SHP77 treated with DMSO at 0.1 percent for 48 hours (cell line): ENCODE measurements at places on chromosomes 7 and 10.

DNA sequence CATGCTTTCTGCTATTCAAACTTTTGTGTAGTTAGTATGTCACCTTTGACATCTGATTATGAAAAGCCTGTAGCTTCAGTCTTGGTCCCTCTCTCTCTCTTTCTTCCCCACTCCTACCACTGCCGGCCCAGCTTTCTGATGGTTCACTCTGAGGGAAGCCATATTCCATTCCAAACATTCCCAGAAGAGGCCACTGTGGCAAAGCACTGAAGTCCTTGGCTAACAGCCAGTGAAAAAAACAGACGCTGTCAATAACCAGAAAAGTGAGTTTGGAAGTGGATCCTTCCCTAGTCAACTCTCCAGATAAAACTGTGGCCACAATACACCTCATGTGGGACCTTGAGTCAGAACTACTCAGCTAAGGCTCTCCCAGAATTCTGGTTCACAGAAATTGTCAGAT, 950.7 kb upstream of the PHF14 start:
- no peak for DNase-seq

DNA sequence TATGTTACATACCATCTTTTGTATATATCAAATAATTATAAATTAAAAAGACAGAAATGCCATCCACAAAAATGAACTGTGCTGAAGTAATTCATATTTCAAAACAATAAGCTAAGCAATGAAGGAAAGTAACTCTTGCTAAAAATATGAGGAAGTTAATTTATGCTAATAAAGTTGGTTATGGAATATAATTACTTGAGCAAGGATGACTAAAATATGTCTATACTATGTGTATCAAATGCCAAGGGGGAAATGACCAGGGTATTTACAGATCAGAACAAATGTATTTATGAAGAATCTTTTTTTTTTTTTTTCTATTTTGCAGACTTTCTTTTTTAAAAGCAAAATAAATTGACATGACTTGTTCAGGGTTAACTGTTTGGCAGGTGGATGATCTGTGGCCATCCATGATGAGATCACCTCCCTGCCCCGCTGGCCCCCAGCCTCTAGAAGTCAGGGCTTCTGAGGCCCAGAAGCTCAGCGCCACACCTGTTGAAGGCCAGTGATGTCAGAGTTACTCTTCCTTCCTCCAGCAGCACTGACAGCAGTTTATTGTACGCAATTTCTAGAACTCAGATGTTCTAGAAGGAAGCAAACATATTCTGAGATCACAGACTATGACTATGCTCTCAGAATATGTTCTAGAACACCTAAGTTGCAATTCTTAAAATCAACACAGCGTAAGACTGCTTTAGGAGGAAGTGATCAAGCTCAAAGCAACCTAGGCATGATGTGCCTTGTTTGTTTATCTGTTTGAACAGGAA, 196.1 kb upstream of the KLF14 start:
- peak; percentile 13 for DNase-seq

GRCh38 chr10:83801983-83802382, 337.3 kb upstream of the GHITM start:
- DNase-seq = no peak

GRCh38 chr7:157405501-157405900, 68.7 kb downstream of the DNAJB6 start:
- DNase-seq = no peak

- no peak for DNase-seq
Measured at GRCh38 chr10:86670290-86670811, 2.0 kb downstream of the LDB3 start.

- no peak for DNase-seq
Measured at GRCh38 chr7:4665661-4666060, 16.4 kb upstream of the FOXK1 start.

GRCh38 chr10:125012851-125013528, 71.1 kb downstream of the ZRANB1 start:
- no peak for DNase-seq

- DNase-seq = no peak
Measured at GRCh38 chr7:129271500-129272355, 46.9 kb downstream of the AHCYL2 start.

- no peak for DNase-seq
Measured at GRCh38 chr10:8279598-8279997, 225.1 kb downstream of the GATA3 start.

DNA sequence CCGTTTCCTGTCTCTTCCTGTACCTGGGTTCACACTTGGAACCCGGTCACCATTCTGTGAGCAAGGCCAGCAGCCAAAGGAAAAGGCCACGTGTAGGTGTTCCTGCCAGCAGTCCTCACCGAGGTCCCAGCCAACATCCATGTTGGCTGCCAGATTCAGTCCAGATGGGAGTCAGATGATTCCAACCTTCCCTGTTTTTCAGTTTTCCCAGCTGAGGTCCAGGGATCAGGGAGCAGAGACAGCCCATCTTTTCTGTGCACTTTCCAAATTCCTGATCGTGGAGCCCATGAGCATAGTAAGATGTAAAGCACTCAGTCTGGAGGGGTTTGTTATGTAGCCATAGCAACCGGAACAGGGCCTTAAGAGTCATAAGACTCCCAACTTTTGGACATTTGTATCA, 3.9 kb upstream of the PVRIG start:
- DNase-seq = no peak

GRCh38 chr7:96667026-96667425, 42.6 kb downstream of the SEM1 start:
- DNase-seq = no peak

DNA sequence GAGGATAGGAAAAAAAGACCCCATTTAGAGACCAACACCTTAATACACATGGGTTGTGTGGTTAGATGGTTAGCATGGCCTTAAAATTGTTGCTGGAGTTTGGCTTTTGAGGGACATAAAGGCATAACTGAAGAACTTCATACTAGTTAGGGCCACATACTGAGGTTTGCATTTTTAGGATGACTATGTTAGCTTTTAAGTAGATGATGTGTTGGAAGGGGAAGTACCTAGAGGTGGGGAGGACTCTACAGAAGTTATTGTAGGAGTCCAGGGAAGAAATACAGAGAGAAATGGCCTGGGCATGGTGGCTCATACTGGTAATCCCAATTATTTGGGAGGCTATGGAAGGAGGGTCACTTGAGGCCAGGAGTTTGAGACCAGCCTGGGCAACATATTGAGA, 40.5 kb downstream of the ENTPD1 start:
- DNase-seq = no peak

DNA sequence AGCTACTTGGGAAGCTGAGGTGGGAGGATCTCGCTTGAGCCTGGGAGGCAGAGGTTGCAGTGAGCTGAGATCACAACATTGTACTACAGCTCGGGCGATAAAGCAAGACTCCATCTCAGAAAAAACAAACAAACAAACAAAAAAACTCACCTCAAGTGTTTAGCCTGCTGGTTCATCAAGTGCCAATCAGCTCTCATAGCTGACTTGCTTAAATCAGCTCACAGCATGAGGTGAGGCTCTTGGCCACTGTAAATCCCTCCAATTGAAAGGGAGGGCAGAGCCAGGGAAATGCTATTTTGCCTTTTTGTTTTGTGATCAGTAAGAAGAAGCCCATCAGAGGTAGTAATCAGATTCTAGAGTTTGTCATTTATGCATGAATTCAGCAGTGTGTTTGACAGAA, 112.3 kb downstream of the RAB11FIP2 start:
- no peak for DNase-seq

DNA sequence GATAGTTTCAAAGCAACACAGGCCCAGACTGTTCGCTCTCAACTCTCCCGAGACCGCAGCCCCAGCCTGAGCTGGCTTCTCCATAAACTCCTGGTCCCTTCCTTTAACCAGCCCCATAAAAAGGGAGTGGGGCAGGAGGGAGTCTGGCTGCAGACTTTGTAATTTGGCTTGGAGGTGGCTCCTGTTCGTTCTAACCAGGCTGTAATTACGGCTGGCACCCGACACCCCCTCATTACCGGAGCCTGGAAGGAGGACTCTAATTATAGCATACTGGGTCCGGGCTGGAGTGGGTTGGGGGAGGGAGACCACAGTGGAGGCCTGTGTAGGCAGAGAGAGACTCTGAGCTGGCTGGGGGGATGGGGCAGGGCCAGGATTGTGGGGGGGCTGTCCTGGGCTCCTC, 49.7 kb downstream of the UNC5B start:
- DNase-seq = no peak

GRCh38 chr10:31761156-31761555, 167.5 kb downstream of the ARHGAP12 start:
- DNase-seq = no peak

DNA sequence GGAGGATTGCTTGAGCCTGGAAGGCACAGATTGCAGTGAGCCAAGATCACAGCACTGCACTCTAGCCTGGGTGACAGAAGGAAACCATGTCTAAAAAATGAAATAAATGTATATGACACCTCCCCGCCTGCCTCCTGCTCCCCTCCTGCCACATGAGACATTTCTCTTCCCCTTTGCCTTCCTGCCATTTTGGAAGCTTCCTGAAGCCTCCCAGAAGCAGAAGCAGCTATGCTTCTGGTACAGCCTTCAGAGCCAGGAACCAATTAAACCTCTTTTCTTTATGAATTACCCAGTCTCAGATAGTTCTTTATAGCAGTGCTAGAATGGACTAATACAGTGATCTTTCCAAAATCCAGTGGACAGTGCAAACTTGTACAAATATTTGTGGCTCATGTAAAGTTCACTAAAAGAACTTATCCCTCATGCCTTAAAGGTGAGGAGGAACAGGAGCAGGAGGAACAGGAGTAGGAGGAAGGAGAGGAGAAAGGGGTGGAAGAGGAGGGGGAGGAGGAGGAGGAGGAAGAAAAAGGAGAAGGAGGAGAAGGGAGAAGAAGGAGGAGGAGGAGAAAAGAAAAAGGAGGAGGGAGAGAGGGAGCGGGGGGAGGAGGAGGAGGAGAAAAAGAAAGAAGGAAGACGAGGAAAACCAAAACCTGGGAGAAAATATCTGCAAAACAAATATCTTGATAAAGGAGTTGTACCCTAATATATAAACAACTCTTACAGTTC, 2.8 kb upstream of the ABI1 start:
- DNase-seq = no peak

DNA sequence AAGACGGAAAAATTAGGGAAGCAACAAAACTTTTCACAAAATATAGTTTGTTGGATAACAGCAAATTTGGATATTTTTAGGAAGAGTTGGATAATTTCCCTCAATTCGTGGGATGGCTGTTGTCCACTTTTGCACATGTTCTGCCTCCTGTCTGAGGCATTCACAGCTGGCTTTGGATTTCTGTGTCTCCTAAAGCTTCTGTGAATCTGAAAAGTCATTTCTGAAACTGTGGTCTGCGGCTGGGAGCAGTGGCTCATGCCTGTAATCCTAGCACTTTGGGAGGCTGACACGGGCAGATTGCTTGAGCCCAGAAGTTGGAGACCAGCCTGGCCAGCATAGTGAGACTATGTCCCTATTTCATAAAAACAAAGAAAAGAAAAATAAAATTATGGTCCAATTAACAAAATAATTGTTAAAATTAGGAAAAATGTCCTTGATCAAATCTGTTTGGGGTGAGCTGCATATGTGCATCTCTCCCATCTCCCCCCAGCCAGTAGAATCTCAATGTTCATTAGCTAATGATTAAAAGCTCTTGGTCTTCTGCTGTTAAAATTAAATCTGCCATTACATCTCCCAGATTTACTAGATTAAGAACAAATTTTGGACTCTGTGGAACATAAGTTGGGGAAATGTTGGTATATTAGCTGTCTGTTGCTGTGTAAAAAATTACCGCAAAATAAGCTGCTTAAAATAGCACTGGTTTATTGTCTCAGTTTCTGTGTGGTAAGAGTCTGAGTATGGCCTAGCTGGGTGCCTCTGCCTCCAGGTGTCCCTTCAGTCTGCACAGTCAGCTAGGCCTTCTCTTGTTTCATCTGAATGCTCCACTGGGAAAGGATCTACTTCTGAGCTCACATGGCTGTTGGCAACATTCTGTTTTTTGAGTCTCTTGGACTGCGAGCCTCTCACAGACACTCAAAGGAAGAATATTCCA, 332.0 kb upstream of the FZD1 start:
- no peak for DNase-seq

DNA sequence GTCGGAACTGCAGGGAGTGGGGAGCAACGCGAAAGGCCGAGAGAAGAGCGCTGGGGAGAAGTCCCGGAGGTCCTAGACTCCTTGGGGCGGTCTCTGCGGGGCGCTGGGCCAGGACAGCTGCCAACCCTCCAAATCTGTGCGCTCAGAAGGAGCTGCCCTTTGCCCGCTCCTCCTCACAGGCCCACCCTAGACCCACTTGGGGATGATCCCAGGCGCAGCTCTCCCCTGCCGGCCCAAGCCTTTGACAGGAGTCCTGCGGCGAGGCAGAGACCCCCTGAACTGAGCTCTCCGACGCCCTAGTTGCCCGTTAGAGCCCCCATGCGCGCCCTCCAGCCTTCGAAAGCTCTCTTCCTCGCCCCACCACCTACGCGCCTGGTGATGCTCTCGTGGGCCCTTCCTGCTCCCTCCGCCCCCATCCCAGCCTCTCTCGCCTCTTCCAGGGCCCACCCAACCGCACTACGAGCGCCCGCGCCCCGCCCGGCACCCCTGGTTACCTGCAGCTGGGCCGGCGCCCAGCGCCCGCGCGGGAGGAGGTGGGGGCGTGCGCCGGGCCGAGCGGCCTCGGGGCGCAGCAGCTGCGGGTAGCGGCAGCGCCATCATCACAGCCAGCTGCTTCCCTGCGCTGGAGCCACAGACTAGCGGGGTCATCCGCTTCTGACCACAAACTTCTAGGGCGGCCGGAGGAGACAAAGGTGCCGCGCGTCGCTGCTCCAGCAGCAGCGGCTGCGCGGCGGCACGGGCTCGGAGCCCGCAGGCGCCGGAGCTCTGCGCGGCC, 353.4 kb downstream of the DNAJB6 start:
- no peak for DNase-seq

- DNase-seq = no peak
Measured at GRCh38 chr10:63237396-63237795, 104.3 kb downstream of the NRBF2 start.

DNA sequence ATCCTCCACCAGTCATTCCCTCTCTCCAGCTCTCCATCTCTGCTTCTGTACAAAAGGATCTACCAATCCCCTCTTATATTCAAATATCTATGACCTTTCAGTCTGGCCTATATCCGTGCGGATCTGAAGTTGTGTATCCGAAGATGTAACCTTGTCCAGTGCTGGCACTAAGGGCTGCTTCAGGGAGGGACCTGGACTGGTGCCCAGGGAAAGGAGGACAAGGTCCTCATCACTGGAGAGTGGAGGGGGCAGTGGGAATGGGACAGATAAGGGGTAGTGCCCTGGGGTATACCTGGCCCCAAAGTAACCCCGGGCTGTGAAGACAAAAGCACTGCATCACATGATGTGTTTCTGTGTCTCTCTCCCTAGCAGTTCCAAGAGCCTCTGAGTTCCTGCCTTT, 1.8 kb downstream of the TMEM225B start:
- no peak for DNase-seq

DNA sequence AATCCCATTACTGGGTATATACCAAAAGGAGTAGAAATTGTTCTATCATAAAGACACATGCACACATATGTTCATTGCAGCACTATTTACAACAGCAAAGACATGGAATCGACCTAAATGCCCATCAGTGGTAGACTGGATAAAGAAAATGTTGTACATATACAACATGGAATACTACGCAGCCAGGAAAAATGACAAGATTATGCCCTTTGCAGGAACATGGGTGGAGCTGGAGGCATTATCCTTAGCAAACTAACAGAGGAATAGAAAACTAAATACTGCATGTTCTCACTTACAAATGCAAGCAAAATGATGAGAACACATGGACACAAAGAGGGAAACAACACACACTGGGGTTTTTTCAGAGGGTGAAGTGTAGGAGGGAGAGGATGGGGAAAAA, 300.2 kb downstream of the BAMBI start:
- DNase-seq = no peak
